Stimulated activated CD4-positive, alpha-beta T cell treated with anti-CD3 and anti-CD28 coated beads, Interleukin-15, amount 100 ng/mL, for 24 hours (primary cell): ENCODE measurements at places on chromosomes 6 and 20.
A peak's percentile ranks its signal among the peaks of the same experiment; 100 is the strongest.

- no peak for DNase-seq
Observed at GRCh38 chr6:168994956-168995355, 258.7 kb downstream of the THBS2 start.

- DNase-seq = no peak
Observed at GRCh38 chr6:72947534-72947933, 277.8 kb downstream of the KHDC1L start.

GRCh38 chr6:115214283-115214682 lies 846.4 kb downstream of the FRK start:
- DNase-seq = no peak

DNA sequence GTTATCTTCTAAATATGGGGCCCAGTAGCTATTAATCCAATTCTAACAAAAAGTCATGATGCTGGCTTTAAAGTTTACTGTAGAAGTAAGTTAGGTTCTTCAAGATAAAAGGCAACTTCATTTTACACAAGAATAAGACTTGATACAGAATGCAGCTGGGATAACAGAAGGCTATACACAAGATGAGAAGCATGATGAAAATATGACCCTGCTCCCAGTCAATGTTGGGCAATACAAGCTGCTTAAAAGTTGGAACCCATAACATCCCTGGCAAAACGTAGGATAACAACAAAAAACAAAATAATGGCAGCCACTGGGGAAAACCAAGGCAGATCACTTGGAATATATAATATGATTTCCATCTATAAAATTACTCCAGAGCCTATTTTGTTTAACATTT lies 87.6 kb upstream of the RSPO3 start:
- DNase-seq = no peak

GRCh38 chr6:31179042-31179386 lies 8.5 kb upstream of the POU5F1 start:
- no peak for DNase-seq

DNA sequence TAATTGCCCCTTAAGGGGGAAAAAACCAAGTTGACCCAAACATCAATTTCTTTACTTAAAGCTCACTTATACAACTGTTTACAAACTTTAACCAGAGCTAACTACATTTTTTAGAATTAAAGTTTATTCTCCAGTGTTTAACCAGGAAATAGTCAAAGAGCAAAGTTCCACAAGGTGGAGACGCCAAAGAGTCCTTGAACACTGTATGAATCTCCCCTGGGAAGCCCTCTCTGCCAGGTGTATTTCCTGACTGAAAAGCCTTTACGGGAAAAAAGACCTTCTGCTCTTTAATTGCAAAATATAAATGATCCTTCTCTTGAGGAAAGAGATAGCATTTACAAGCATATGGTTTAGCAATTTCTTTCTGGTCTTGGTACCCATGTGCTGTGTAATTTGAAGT lies 36.2 kb downstream of the BTBD9 start:
- no peak for DNase-seq

- no peak for DNase-seq
Observed at GRCh38 chr6:87702589-87702945, 534 bp upstream of the AKIRIN2 start.

- DNase-seq = peak; percentile 49
Observed at GRCh38 chr6:130020073-130020906, 1.9 kb downstream of the L3MBTL3 start.

- no peak for DNase-seq
Observed at GRCh38 chr6:105868823-105869460, 217.2 kb upstream of the PRDM1 start.

DNA sequence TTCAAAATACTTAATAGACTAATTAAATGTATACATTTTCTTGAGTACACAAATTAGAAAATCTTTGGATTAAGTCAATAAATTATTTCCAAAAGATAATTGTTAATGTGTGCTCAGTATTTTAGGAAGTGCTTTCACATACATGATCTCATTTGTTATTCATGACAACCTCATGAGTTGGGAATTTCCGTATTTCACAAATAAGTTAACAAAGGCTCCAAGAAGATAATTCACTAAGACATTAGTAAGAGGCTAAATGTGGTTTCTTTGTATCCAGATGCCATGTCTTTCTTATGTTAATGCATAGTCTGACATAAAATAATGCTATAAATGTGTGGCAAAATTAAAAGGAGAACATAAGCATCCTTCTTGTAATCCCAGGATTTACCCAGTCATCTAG lies 79.5 kb upstream of the TCF21 start:
- no peak for DNase-seq

GRCh38 chr6:167997642-167998041 lies at the start of gene KIF25:
TSS of gene KIF25 (plus strand) at chr6:167997671. CDS start at chr6:168029586, 31,915 bp downstream.
- DNase-seq = no peak

DNA sequence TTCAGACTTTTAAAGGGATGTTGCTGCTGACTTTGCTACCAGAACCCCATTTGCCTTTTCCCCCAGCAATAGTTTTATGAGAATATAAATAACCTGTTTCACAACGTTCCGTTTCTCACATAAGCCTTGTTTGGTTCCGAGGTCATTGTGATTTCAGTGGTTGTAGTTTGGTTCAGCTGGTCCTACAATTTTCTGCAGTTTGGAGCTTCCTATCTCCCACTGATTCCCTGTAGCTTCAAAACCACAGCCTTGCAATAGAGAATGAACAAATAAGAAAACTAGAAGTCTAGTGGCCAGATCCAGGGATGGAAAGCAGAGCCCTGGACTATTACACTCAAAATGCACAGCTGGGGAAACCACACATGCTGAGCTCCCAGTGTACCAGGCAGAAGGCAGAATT lies 24.1 kb upstream of the SH3BGRL2 start:
- DNase-seq = no peak

GRCh38 chr20:59051666-59052185 lies 9.1 kb upstream of the PRELID3B start:
- DNase-seq = no peak

GRCh38 chr6:134599079-134599478 lies 281.2 kb upstream of the SGK1 start:
- no peak for DNase-seq

DNA sequence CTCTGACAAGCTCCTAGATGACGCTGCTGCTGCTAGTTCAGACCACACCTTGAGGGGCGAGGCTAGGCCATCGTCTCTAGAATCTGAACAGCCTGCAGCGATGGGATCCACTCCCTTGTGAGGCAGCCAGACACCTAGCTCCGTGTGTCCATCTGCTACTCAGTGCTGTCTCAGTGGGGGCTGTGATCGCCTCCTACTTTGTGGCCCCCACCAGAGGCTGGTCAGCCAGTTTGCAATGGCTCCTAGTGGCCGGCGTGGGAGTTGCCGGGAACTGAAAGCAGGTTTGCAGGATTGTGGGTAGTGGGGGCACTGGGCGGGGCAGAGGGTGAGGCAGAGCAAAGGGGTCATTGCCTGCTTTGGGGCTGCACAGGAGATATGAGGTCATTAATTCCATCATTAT lies 2.8 kb downstream of the CCN5 start:
- no peak for DNase-seq

DNA sequence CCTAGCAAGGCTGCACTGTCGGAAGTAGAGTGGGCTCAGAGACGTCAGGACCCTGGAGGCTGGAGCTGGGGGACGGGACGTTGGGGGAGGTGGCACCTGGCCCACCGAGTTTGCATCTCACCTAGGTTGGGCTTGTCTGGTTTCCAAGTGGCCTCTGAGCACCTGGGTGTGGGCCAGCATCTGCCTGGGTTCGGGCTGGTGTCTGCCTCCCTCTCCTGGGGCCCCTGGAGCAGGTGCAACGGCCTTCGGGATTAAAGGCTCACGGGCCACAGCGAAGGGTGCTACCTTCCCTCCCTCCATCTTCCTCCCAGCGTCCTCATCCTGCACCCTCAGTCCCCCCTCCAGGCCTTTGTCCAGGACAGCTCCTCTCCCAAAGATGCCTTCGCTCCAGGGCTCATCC lies 6.0 kb downstream of the HRH3 start:
- no peak for DNase-seq

- no peak for DNase-seq
Observed at GRCh38 chr20:13141546-13141945, 79.5 kb upstream of the ISM1 start.

GRCh38 chr20:6924681-6925080 lies 157.2 kb downstream of the BMP2 start:
- no peak for DNase-seq

- DNase-seq = no peak
Observed at GRCh38 chr6:46575530-46575929, 77.1 kb downstream of the CYP39A1 start.

DNA sequence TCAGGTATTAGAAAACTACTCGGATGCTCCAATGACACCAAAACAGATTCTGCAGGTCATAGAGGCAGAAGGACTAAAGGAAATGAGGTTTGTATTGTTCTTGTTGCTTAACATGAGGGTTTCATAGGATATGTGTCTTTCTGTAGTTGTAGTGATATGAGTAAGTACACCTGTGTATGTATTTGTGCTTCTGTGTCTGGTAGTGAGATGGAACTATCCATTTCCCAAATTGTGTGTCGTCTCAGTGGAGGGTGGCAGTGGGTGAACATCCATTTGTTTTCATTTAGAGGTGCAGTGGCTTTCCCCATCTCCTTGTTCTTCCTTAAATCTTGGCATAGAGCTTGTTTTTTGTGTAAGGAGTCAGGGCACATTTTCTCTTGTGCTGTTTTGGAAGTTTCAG lies 8.2 kb downstream of the ASXL1 start:
- DNase-seq = no peak

- DNase-seq = no peak
Observed at GRCh38 chr6:132487762-132488161, 25.2 kb downstream of the STX7 start.

DNA sequence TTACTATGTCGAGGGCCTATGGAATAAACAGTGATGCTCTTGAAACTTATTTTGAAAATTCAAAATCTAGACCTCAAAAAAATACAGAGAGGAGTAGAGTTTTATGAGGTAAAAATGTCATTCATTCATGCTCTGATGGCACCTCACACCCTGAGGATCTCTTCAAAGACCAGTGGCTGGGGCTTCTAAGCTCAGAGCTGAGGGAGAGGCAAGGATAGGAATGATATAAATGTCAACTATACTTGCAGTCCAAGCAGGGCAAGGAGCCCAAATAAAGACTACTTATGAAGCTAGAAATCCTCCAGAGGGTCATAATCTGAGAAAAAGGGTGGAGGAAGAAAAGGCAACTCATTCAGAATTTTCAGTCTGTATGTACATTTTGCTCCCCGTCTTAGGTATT lies 136.7 kb upstream of the CARMIL1 start:
- DNase-seq = no peak

- DNase-seq = no peak
Observed at GRCh38 chr20:8534368-8535160, 402.5 kb downstream of the PLCB1 start.

DNA sequence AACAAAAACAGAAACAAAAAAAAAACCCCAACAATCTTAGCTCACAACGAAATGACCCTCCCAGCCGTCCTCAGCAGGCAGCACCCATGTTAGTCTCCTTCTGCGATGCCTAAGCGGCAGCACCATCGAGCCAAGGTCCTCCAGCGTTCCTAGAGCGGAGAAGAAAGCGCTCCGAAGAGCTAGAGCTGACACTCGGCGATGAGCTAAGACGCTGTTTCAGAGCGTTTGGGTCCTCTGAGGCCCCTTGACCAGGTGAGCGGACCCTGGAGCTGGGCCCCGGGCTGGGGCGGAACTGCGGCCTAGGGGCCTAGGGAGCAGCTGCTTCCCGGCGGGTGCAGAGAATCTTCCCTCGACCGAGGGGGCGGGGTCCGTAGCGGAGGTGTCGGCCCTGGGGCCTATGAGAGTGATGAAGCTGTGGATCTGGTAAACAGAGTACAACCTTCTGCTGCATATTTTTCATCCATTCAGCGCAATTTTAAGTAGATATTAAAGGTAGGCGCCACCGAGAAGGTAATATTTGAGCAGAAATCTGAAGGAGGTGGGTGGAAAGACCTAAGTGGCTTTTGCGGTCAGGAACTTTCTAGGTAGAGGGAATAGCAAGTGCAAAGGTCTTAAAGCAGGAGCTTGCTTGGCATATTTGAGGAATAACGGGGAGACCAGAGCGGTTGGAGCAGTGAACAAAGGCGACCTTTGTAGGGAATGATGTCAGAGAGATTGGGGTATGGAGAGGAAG lies at the start of gene ZSCAN26:
TSS of gene ZSCAN26 (plus strand) at position 182 of the 733 bp plus-strand sequence. CDS start 4,777 bp downstream, outside the sequence.
- DNase-seq = peak; percentile 86

- DNase-seq = no peak
Observed at GRCh38 chr6:161044335-161044734, 52.8 kb downstream of the MAP3K4 start.

DNA sequence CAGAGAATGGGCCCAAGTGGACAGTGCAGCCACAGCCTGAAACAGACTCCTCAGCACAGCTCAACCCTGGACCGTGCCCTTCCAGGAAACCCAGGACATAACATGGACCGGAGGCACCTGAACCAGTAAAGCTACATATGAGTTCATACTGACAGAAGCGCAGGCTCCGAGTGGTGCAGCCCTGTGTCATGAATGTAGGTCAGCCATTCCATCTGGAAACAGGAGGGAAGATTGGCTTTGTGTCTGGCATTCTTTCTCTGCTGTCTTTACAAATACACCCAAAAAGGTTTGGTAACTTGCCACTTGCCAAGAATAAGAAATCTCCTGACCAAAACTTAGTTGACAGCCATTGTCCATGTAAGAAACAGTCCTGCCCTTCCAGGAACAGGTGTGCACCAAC lies 366.6 kb downstream of the RNGTT start:
- DNase-seq = no peak

- no peak for DNase-seq
Observed at GRCh38 chr20:61942526-61942925, 123.2 kb downstream of the TAF4 start.

- DNase-seq = no peak
Observed at GRCh38 chr6:166206510-166207283, 39.0 kb upstream of the TBXT start.

DNA sequence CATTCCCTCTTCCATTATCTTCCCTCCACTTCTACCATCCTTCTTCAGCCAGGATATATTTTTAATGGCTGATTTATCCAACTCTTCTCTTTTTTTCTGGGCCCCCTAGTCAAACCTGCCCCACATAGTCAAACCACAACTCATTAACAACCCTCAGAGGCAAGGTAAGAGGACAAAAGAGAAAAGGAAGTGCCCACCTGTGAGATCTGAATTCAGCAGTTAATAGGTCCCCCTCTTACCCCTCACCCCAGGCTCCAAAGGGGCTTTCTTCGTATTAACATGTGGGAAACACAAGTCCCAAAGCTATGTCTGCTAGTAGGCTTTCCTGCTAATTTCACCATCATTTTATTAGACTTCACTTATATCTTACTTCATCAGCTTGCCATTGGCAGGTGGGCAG lies 44.1 kb upstream of the TSPYL1 start:
- DNase-seq = no peak

- peak; percentile 75 for DNase-seq
Observed at GRCh38 chr20:57092112-57092899, 174.1 kb downstream of the BMP7 start.

DNA sequence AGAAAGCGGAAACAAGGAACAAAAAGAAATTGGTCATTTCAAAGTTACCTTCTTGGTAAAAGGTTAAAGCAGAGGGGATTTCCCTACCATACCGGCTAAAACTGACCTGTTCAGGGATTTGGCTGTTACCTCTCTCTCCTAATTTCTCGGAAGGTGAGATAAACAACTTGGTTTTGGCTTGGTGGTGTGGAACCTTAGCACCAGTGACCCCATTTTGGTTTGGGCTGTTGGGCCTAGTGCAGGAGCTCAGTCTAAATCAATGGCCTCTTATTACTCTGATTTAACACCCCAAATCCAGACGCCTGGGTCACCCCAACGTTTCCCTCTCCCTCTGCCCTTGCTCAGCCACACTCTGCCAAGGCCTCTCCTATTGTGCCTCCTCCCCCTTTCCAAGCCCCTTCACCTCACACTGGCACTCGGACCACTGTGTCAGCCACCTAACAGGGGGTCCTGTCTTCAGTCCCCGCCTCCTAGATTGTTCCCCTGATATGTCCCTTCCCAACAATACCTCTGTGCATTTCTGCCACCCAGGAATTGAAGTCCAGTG lies 8.3 kb downstream of the NCR2 start:
- DNase-seq = no peak
